T-helper 9 cell (primary cell): ENCODE measurements at places on chromosomes 1 and 21.

GRCh38 chr1:241610056-241610815 is 29.9 kb downstream of the CHML start:
- no peak for DNase-seq

- DNase-seq, result no peak
Measured at GRCh38 chr1:216905137-216905536, 181.9 kb upstream of the ESRRG start.

GRCh38 chr1:178528953-178529335 is 16.0 kb downstream of the TEX35 start:
- DNase-seq, result no peak

- DNase-seq, result no peak
Measured at GRCh38 chr1:232464325-232464724, 165.6 kb downstream of the SIPA1L2 start.

DNA sequence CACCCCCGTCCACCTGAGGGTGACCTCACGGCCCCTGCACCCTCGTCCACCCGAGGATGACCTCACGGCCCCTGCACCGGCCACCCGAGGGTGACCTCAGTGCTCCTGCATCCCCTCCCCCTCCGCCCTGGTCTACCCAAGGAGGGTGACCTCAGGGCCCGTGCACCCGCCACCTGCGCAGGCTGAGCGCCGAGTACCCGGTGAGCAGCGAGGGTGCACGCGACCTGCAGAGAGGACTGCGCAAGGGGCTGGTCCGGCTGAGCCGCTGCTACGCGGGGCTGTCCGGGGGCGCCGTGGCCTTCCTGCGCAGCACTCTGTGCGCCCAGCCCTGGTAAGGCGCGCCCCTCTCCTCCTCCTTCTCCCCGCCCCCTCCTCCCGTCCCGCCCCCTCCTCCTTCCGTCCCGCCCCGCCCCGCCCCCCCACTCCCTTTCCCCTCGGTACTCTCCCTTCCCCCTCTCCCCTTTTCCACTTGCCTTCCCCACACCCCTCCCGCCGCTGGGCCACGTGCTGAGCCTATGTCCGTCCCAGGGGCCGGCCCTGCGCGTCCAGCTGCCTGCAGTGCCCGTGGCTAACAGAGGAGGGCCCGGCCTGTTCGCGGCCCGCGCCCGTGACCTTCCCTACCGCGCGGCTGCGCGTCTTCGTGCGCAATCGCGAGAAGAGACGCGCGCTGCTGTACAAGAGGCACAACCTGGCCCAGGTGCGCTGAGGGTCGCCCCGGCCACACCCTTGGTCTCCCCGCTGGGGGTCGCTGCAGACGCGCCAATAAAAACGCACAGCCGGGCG is 28.4 kb downstream of the TRIM11 start:
- DNase-seq, result peak; percentile 36

GRCh38 chr1:109136766-109137165 is 22.9 kb downstream of the ELAPOR1 start:
- DNase-seq, result no peak

GRCh38 chr1:97457446-97458089 is 463.3 kb downstream of the DPYD start:
- no peak for DNase-seq
